Fibroblast of mammary gland (primary cell): ENCODE measurements at places on chromosomes 7 and 10.

DNA sequence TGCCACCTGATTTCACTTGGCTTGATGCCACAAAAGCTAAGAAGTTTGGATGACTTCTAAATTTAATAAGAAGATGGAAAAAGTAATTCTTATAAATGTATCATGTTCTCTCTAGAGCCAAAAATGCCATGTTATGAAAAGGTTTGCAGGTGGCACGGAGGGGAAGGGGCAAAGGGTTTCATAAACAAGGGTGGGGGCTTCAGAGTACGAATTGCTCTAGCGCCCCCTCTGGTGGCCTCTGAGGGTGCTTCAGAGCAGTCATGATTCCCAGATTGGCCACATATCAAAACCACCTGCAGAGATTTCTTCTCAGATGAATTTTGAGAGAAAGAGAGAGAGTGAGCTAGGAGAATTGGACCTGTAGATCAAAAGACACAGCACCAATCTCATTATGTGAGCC is 208.6 kb upstream of the YAE1 start:
- DNase-seq = no peak

DNA sequence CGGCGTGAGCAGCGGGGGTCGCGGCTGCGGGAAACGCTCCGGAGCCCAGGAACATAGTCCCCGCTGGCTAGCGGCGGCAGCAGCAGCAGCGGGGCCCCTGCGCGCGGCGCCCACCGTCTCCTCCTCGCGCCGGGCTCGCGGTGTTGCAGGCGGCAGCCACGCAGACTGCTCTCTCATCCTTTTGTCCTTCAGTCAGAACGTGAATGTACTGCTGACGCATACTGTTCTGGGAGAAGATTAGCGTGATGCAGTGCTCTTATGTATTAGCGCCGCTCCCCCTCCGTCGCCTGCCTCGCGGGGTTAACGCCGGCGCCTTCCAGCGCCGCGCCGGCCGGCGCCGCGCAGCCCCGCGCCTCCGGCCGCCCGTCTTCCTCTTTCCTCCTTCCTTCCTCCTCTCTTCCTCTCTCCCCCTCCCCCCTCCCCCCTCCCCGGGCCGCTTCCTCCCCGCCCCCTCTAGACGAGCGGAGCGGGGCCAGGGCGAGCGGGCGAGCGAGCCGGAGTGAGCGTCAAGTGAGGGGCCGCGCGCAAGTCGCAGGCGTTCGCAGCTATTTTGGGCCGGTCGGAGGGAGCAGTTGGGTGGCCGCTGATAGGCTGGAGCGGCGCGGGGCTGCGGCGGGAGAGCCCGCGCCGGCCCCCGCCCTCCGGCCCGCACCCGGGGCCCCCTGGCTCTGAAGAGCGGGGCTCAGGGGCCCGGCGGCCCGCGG is 816 bp upstream of the LRRC4 start:
- DNase-seq = peak; percentile 92

DNA sequence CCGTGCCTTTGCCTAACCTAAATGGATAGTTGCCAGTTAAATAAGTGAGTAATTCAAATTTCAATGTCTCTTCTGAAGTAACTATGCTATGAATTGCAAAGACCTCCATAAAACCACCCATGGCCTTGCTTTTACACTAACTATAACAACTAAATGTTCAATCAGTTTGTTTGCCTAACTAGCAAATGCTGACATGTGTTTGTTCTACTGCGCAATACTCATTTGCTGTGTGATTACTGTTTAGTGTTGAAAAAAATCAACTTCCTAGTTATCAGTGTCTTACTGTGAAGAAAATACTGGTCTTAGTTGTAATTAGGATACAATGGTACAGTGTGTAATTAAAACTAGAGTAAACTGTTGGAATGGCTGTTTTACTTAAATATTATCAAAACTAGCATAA is 47.3 kb upstream of the GATAD1 start:
- DNase-seq = no peak

- DNase-seq = no peak
Measured at GRCh38 chr7:41750661-41751540, 48.0 kb upstream of the INHBA start.

DNA sequence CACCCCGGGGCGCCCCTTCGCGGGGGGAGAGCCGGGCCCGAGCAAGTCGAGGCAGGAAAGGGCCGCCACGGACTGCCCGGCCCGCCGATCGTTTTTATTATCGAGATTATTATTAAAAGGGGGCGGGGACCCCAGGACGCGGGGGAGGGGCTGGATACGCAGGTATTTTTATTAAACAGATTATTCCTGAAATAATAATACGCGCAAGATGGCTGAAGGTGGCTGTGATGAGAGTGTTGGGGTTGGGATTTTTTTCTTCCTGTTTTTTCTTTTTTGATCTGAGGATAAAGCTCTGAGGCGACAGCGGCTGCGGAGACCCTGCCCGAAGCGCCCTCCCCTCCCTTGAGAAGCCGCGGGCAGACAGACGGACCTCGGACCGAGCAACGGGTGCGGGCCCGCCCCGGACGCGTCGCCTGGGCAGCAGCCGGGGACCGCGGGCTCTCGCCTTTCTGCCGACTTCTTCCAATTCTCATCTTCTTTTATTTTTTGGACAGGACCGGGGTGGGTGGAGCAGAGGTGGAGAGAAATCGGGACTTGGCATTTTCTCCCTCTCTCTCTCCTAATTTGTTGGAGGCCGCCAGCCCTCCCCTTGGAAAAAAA is 1.4 kb upstream of the TRIM8 start:
- DNase-seq = peak; percentile 62

GRCh38 chr10:122267849-122268737 is 3.0 kb upstream of the BTBD16 start:
- DNase-seq = peak; percentile 37

- no peak for DNase-seq
Measured at GRCh38 chr7:54111814-54112511, 430.2 kb upstream of the VSTM2A start.

DNA sequence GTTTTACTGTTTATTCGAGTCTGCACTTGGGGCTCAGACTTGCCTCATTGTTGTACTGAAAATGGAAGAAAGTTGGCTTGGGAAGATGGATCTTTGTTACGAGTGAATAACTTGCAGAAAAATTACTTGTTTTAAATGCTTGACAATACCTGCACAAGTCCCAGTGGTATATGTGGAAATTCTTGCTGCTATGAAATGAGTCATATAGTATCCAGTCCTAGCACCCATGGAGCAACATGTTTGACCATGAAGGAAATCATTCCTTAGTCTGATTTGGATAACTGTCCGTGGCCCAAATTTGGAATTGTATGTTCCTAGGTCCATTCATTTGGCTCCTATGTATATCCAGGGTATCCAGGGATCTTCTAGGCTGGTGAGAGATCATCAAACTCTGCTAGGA is 1096.8 kb downstream of the KCNMA1 start:
- DNase-seq = peak; percentile 8

- DNase-seq = peak; percentile 41
Measured at GRCh38 chr10:4111643-4112042, 326.6 kb upstream of the KLF6 start.
